Gastroesophageal sphincter (tissue), 4 donors: ENCODE measurements at places on chromosomes 7 and 10. TPM values are rescaled to one million over a fixed set of nuclear protein-coding genes. Genes with fewer than 3 reads are reported as not detected.

The PFKP gene
- total RNA-seq: 261 TPM

The TRIM50 gene
- total RNA-seq: 0.78 TPM

The GIMAP1 gene
- 8.2 TPM for total RNA-seq

The OR9A2 gene
- not detected for total RNA-seq

The FAM24B gene
- 1.6 TPM for total RNA-seq

The ZNF804B gene
- 0.13 TPM for total RNA-seq

The ANKRD2 gene
- not detected for total RNA-seq

The SPDYE3 gene
- not detected for total RNA-seq

The CALCR gene
- total RNA-seq: 0.27 TPM

The CCDC146 gene
- total RNA-seq: 8.7 TPM

The CYP26C1 gene
- total RNA-seq: not detected

The CALML3 gene
- total RNA-seq: 0.13 TPM

The THSD7A gene
- total RNA-seq: 2.9 TPM

The ACSM6 gene
- total RNA-seq: not detected

The SRRM3 gene
- total RNA-seq: 2.4 TPM

The GJD4 gene
- total RNA-seq: not detected

The MAPK8 gene
- 43.9 TPM for total RNA-seq

The AKR1C4 gene
- total RNA-seq: not detected

The ZNF488 gene
- total RNA-seq: 0.47 TPM

The WIPF3 gene
- 5.0 TPM for total RNA-seq

The GPR85 gene
- total RNA-seq: 1.1 TPM

The INA gene
- total RNA-seq: 0.31 TPM

The FAM131B gene
- total RNA-seq: 0.84 TPM

The CDK1 gene
- 0.40 TPM for total RNA-seq

The MTPN gene
- 80.2 TPM for total RNA-seq

The RTKN2 gene
- total RNA-seq: not detected

The RRP12 gene
- total RNA-seq: 12.8 TPM

The DKK1 gene
- total RNA-seq: 3.1 TPM

The CNTNAP2 gene
- 3.0 TPM for total RNA-seq

The TUBB8 gene
- not detected for total RNA-seq

The ASB4 gene
- total RNA-seq: not detected

The GPER1 gene
- total RNA-seq: 20.2 TPM

The AKR1B15 gene
- 0.35 TPM for total RNA-seq

The ERVW-1 gene
- not detected for total RNA-seq

The CTNNA3 gene
- 7.8 TPM for total RNA-seq

The OR2A1 gene
- total RNA-seq: not detected

The ADGRA1 gene
- total RNA-seq: not detected

The RARRES2 gene
- total RNA-seq: 156 TPM

The CPXM2 gene
- 57.1 TPM for total RNA-seq

The TAS2R3 gene
- 4.2 TPM for total RNA-seq

The CHN2 gene
- total RNA-seq: 7.6 TPM

The PILRA gene
- total RNA-seq: 5.0 TPM

The LIPM gene
- total RNA-seq: not detected

The COPS6 gene
- total RNA-seq: 74.2 TPM

The ATP5F1C gene
- total RNA-seq: 300 TPM

The ALOX5 gene
- total RNA-seq: 17.4 TPM

The GFRA1 gene
- total RNA-seq: 57.1 TPM

The FRMD4A gene
- 18.1 TPM for total RNA-seq

The FAM180A gene
- total RNA-seq: 2.8 TPM

The SPDYE5 gene
- total RNA-seq: not detected

The SPOCK2 gene
- 6.2 TPM for total RNA-seq

The RHOBTB1 gene
- 27.9 TPM for total RNA-seq
